ENCODE measurements at places on chromosomes 6 and 20.

- DNase-seq = peak; percentile 57
Measured at GRCh38 chr20:46214824-46215488, 93.3 kb downstream of the CDH22 start.

DNA sequence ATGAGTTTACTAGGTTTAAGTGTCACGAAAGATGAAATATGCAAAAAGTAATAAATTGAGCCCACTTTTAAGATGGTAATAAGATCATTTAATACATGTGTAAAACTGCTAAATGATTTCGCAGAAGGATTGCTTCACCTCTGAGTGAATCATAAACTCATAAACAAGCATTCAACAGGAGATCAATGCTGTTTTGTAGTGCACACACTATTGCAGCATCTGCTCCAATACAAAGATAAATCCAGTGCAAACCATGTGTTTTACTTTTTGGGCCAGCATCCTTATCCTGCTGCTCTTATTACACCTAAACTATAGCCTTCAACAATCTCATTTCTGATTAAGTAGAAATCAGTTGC, 400.1 kb downstream of the NKAIN2 start:
- DNase-seq = no peak

DNA sequence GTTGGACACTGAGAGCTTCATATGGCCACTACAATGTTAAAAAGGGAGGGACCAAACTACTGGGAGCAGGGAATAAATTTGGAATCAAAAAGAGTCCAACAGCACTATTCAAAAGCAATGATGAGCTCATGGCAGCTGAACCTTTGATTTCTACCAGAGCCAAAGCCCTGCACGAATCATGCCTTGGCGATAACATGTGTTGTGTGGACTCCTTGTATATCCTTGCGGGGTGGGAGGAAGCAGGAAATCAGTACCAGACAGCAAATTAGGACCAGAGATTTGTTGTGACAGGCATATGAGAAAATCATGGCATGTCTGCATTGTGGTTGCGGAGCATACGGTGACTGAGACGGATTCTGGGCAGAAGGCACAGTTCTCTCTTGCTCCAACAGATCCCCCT, 85.6 kb upstream of the EMILIN3 start:
- no peak for DNase-seq

DNA sequence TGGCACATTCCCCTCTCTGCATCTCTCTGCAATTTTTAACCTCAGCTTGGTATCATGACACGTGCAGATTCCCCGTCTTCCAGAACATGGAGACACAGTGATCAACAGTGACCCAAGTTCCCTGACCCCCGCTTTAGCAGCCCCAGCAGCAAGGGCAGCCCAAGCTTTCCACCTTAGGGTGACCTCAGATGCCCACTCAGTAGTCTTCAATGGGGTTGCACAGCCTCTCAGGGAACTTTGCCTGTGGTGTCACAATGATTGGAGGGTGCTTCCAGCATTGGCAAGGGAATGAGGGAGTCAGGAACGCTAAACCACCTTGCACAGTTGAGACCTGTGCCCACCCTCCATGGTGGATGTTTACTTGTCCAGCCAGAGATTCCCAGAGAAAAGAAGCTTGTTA, 287.1 kb upstream of the CDH4 start:
- DNase-seq = no peak

GRCh38 chr6:25484900-25485299, 167.1 kb upstream of the SCGN start:
- no peak for DNase-seq

- no peak for DNase-seq
Measured at GRCh38 chr6:158207422-158207788, 39.3 kb downstream of the GTF2H5 start.

- DNase-seq = no peak
Measured at GRCh38 chr6:168700880-168701279, 259.9 kb downstream of the SMOC2 start.

GRCh38 chr6:62889240-62889639, 322.0 kb upstream of the FKBP1C start:
- no peak for DNase-seq

- no peak for DNase-seq
Measured at GRCh38 chr6:13354331-13355042, 26.1 kb upstream of the TBC1D7 start.

GRCh38 chr6:75689576-75689975, 59.5 kb upstream of the MYO6 start:
- DNase-seq = no peak

GRCh38 chr20:58712151-58712791, 19.7 kb downstream of the NPEPL1 start:
- DNase-seq = no peak

- no peak for DNase-seq
Measured at GRCh38 chr20:51327251-51327841, 215.2 kb downstream of the NFATC2 start.

DNA sequence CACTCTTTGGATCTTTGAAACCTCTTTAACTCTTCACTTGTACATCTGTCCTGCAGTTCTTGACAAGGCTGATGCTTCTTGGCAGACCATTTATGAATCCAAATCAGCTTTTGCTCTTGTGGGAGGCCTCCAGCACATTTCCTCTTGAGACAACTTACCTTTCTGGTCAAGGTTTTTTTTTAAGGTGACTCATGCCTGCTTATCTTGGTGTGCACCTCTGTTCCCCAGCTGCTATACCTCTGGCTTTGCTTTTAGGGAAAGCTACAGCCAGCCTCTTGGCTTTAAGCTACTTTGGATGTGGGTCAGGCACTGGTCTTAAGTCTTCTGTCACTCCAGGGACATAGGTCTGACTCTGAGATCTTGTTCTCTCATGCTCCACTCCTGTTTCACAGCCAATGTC, 106.5 kb downstream of the PHF3 start:
- DNase-seq = no peak

DNA sequence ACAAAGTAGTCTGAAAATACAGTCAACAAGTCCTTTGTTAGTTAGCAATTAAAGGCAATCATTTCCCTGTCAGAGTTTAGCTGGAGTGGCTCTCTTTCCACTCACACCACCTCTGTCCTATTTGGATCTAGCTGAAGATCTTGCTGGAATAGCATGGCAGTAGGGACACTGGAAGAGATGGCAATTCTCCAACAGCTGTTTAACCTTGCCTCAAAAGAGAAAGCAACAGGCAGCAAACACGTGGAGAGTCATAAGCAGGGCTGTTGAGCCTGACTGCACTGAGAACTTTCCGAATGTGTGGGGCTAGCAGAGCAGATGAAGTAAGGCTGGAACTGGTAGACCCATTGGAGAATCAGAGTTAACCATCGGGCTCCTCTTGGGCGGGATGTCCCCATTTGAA, 38.0 kb upstream of the PRSS35 start:
- DNase-seq = peak; percentile 98

GRCh38 chr20:50645253-50646068, 45.9 kb downstream of the RIPOR3 start:
- DNase-seq = no peak

GRCh38 chr6:2740581-2740980, 10.1 kb downstream of the MYLK4 start:
- no peak for DNase-seq

GRCh38 chr6:133891927-133892812, 3.3 kb downstream of the TCF21 start:
- no peak for DNase-seq

- no peak for DNase-seq
Measured at GRCh38 chr6:147223736-147224135, 19.5 kb downstream of the STXBP5 start.

GRCh38 chr6:50661636-50662035, 51.7 kb upstream of the TFAP2D start:
- DNase-seq = no peak

GRCh38 chr20:54474046-54474445, 1.3 kb upstream of the DOK5 start:
- DNase-seq = no peak

DNA sequence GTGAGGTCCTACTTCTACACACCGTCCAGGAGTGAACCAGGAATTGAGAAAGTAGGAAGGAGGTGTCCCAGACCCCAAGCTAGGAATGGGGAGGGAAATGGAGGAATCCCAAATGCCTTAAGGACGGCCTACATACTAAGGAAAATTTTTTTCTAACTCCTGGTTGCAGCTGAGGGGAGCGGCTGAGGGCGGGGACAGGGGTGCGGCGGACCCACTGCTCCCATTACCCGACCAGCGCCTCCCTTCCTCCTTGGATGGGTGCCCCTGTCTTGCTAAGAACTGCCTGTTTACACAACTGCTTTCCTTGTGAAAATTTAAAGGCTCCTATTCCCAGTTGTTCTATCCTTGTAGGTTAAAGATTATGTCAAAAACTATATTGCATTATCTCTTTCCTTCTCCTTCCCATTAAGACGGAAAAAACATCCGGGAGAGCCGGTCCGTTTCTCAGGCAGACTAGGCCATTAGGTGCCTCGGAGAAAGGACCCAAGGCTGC, 699 bp upstream of the HSPA1B start:
- peak; percentile 83 for DNase-seq

DNA sequence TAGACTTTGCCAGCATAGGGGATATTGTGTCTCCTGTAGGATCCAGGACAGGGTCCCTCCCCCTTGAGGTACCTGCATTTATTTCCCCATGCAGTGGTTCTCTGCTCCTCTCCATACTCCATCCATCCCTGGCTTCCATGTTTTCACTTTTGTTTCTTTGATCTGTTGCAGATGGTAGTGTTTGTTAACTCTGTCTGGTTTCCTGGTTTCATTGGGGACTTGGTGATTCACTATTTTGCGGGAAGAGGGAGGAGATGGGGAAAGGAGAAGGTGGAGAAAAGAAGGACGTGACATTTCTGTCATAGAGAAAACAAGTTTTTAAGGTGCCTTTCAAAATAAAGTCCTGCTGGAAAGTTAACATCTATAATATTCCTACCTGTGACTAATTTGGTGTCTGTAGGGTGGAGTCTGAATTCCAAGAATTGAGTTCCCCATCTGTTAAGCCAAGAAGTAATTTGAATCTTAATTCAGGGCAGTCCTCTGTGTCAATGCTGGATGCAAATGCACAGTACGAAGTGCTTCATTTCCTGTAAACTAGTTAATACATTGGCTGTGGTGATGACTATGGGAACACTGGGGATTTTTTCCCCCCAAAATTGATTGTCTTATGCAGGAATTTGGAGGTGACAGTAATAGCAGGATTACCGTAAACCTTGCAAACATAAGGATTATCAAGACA, 6.9 kb upstream of the RNF144B start:
- DNase-seq = no peak

DNA sequence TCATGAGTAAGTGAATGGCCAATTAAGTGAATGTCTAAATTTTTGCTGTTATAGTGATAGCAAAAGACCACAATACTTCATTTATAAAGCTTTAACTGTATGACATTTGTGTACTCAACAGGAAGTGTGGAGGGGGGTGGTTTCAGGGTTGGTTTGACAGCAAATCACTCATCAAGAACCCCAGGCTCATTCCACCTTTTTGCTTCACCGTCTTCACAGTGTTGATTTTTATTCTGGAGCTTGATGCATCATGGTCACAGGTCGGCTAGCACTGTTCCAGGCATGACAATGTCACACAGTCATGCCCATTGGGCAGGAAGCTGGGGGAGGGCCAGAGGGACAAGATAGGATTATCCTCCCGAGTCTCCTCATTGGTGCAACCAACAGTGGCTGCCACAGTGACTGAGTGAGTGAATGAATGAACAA, 75.0 kb downstream of the MDGA1 start:
- DNase-seq = no peak

DNA sequence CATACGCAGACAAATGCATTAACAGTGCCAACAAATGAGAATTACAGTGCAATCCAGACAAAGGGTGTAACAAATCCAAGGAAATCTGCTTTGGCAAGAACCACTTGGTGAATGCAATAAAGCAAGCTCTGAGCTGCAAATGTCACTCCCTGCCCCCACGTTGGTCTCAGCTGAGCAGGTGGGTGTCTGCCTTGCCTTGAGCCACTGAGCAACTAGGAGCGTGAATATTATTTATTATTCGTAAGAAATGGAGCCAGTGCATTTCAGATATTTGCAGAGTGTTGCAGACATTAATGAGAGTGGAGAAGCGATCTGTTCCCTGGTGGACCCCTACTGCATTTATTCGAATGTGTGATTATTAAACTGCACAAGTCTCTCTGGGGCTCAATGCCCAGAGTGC, 36.6 kb upstream of the F13A1 start:
- no peak for DNase-seq

DNA sequence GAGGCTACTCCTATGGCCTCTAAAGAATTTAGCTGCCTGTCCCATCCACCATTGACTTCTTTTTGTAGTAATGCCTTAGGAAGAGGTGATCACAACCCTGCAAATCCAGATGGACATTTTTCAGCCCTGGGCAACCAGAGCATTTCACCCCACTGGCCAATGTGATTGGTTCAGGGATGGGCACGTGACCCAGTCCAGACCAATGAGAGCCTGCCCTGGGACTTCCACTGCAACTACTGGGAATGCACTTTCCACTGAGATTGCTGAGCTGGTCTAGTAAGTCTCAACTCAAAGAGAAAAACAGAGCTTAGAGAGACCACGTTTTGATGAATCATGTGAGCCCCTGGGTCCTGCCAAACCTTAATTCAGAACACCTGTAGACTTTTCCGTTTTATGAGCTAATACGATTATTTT, 8.9 kb upstream of the UBE2V1 start:
- DNase-seq = no peak
